ENCODE measurements at places on chromosomes 6 and 20.
A peak's percentile ranks its signal among the peaks of the same experiment; 100 is the strongest.

DNA sequence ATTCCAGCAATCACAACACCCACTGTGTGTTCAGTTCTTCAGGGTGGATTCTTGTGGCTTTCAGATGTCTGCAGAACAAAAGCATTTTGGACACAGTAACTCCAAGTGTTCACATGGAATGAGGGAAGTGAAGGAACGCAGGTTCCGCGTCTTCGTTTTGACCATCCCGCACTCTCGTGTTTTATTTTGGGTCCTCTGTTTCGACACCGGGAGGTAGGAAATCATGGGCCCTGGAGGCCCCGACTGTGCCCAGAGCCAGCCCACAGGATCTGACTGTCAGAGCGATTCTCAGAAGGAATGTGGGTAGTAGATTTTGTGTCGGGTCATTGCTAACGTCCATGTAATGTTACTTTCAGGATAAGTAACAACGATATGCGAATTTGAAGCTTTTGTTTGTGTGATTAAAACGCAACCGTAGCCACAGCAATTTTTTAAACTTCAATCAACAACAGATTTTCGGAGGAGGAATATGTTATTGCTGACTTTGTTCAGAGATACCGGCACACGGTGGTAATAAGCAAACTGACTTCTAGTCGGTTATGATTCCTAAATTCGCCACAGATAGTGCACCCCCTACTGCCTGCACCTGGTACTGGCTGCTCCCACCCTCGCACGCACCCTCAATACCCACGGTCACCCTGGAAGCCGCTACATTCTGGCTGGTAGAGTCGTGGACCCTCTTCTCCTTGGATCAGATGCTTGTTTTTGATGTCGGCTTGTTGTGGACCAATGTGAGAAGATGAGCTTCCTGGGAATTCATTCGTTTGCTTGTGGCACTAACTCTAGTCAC, 10.5 kb downstream of the NPEPL1 start:
- DNase-seq = no peak

- DNase-seq = peak; percentile 52
Measured at GRCh38 chr6:36769183-36769675, 70.0 kb downstream of the CPNE5 start.

GRCh38 chr6:160507420-160507819, 156.7 kb downstream of the LPA start:
- no peak for DNase-seq

DNA sequence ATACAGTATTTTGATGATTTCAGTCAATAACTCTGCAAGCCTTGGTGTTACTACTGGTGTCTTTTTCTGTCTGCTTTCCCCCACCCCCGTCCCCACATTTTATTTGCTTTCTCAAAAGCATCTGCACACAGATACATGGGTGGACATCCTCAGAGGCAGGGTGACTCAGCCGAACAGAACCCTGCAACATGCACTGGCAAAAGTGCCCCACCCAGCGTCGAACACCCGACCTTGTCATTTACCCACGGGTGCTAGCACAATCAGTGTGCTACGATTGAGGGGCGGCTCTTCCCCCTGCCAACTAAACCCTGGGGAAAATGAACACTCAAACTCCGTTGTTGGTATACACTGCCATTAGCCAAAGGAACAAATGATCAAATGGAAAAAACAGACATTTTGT, 115.9 kb upstream of the NAA20 start:
- no peak for DNase-seq

- no peak for DNase-seq
Measured at GRCh38 chr6:109007521-109007920, 87.1 kb downstream of the SESN1 start.

DNA sequence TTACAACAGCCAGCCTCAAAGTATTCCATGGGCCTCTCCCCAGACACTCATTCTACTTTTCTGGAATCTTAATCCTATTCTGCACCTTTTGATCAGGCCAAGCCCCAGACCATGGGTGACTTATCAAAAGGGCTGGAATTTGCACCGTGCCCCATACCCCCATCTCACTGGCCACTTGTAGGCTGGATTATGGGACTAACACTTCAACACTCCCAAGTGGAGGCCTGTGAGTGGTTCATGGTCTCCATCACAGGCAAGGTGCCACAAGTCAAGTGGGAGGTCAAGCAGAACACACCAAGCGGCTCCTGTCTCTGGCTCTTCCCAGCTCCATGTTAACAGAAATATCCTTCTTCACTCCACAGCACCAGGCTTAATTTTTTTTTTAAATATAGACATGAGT, 212.3 kb upstream of the HEY2 start:
- DNase-seq = no peak

- no peak for DNase-seq
Measured at GRCh38 chr20:64114356-64114971, 7.1 kb upstream of the NPBWR2 start.

- no peak for DNase-seq
Measured at GRCh38 chr20:35145141-35145564, 2.0 kb downstream of the EDEM2 start.

- DNase-seq = peak; percentile 22
Measured at GRCh38 chr20:20690676-20691476, 21.6 kb downstream of the RALGAPA2 start.

DNA sequence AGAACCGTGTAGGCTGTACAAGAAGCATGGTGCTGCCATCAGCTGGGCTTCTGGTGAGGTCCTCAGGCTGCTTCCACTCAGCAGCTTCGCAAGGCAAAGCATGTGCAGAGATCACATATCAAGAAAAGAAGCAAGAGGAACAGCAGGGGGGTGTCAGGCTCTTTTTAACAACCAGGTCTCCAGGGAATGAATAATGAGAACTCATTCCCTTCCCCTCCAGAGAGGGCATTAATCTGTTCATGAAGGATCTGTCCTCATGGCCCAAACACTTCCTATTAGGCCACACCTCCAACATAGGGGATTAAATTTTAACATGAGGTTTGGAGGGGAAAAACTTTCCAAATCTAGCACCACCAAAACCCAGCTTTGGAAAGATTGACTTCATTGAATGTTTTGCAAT, 20.0 kb downstream of the GINM1 start:
- no peak for DNase-seq

DNA sequence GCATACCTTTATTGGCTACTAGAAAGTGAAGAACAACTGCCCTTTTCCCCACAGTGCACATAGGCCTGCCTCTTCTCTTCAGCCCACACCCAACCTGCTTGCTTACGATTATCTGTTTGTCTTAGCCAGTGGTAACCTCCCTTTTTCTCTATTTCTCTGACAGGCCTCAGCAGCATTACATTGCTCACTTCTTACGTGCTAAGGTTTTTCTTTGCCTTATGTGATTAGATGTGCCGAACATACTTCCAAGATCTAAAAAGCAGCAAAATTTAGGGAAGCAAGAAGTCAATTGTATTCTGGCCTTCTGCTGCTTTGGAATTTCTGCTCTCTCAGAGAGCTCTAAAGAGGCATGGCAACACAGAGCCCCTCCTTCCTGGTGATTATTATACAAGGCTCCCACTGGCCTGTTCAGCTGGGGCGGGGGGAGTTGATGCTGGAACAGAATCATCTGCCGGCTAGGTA, 7.0 kb downstream of the B4GALT5 start:
- no peak for DNase-seq

GRCh38 chr20:17925141-17925939, 43.3 kb downstream of the SNX5 start:
- no peak for DNase-seq

DNA sequence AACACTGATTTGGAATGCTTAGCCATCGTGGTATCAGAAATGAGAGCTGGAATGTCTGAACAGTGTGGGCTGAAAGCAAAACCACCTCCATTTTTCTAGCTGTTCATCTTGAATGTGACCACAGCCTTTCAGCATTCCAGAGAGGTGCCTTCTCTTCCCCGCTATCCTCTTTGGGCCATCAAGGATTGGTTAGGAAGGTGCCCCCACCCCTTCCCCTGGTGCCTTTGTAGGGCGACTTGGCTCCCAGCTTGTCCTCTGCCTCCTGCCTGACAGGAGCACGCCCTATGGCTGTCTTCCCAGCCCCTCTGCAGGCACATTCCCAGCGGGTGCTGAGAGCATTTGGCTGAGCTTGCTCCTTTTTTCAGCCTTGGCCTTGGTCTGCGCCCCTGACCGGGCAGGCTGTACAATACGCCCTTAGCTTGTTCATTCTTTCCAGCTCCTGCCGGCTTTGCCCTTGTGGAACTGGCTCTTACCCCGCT, 97.5 kb downstream of the ARMC2 start:
- DNase-seq = peak; percentile 88

GRCh38 chr6:20202699-20203302, 9.5 kb downstream of the MBOAT1 start:
- DNase-seq = no peak

GRCh38 chr6:166228839-166229528, 61.3 kb upstream of the TBXT start:
- DNase-seq = no peak

DNA sequence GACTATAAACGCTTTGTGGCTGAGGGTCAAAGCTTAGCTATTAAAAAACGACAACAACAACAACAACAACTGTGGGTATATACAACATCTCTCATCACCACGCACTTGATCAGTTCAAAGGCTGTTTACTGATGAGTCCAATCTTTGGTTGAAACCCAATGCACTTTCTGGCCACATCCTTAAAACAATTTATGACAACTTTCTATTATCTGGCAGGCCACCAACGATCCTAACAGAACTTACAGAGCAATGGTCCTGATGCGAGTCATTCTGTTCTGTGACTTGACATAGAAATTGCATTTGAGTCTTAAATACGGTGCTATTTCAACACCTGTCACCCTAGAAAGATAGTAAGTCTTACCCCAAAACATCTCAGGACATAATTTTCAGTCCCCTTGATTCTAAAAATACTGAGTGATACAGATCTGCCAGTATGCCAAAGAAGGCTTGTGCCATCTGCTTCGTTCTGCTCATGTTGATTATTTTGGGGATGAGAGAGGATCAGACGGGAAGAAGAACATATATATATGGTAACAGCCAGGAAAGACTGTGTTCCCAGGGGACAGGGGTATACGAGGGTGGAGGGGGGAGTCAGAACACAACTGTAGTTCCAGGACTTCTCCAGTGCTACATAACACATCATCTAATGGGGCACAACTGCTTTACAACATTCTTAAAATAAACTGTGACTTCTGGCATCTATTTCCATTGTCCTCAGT, 55.8 kb downstream of the PLAGL1 start:
- DNase-seq = no peak

GRCh38 chr20:46307999-46308257, 370 bp downstream of the CDH22 start:
- no peak for DNase-seq

DNA sequence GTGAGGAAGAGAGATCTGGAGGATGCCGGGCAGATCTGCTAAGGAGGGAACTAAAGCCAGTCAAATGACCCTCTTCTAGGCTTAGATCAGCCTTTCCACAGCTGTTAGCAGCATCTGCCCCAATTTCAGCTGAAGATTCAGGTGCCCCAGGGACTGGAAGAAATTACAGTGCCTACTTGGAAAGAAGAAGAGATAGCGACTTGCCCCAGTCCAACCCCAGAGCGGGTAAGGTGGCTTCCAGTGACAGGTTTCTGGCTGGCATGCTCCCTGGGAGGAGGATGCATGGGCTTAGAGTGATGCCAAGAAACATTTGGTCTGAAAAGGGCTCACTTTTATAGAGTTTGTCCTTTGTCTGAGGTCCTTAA, 620 bp downstream of the TJAP1 start:
- DNase-seq = no peak

- DNase-seq = peak; percentile 40
Measured at GRCh38 chr6:17865243-17865642, 122.2 kb downstream of the KIF13A start.

DNA sequence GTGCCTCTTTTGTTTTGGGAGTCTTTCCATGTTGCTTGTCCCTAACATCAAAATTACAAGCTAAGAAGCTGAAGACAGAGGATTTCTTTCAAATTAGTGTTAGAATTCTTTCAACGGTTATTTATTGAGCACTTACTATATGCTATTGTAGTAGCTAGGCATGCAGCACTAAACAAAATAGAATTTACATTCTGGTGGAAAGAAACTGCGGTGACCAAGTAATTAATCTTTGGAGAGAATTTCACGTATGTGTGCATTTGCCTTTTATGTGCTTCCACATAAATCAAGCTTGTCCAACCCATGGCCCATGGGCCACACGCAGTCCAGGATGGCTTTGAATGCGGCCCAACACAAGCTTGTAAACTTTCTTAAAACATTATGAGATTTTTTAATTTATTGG, 33.0 kb upstream of the DUSP22 start:
- DNase-seq = no peak

GRCh38 chr6:142800240-142800639, 144.7 kb downstream of the HIVEP2 start:
- DNase-seq = no peak

DNA sequence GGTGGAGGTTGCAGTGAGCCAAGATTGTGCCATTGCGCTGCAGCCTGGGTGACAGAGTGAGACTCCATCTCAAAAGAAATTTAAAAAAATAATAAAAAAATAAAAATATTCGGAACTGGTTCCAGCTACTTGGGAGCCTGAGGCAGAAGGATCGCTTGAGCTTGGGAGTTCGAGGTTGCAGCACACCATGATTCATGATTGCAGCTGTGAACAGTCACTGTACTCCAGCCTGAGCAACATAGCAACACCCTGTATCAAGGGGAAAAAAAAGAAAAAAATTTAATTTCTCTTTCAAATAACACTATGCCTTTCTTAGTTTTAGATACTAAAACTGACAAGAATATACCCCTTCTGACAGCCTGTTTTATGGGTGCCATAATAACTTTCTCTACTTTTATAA, 10.5 kb downstream of the KDM1B start:
- DNase-seq = no peak

DNA sequence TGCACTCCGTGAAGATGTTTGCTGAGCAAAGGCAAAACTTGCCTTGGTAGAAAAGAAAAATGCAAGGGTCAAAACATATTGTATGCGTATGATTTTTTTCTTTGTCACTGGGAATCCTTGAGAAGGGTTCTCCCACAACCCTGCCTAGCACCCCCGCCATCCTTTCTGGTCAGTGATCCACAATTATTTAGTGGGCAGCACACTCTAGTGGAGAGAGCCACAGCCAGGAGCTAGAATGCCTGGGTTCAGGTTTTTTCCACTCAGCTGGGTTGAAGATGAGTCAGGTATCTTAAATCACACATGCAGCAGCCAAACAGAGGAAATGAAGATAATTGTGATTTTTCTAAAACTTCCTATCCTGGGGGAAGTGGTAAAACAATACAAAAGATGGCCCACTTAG, 243.1 kb downstream of the PKHD1 start:
- DNase-seq = no peak

DNA sequence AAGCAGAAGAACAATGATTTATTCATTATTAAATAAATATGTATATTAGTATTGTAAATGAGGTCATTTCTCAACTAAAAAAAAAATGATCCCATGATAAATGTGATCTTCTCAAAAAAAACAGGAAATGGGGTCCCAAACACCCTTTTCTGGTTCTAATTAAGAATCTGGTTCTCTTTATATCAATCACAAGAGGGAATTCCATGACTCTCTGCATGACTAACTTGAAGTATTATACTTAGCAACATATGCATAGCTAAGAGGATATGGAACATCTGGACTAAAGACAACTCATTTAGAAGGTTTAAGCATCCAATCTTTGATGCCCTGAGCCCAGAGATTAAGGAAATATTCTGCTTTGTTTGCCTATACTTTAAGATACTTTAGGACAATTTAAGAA, 89.7 kb upstream of the EMILIN3 start:
- DNase-seq = no peak

Data from gastrocnemius medialis (tissue), 4 donors.